Mesothelial cell of epicardium (in vitro differentiated cells): ENCODE measurements at places on chromosomes 7 and 10.
A peak's percentile ranks its signal among the peaks of the same experiment; 100 is the strongest.

- no peak overlapping the region for H3K27ac ChIP-seq
- no peaks in the 10 kb centered on the region for H3K27me3 ChIP-seq
- peaks cover 7% of the 10 kb centered on the region for H3K36me3 ChIP-seq
- H3K4me1 ChIP-seq, result peaks cover 6% of the 10 kb centered on the region
- H3K4me3 ChIP-seq, result no peak overlapping the region
- no peak for DNase-seq
Measured at GRCh38 chr10:59206204-59206720, 29.8 kb downstream of the PHYHIPL start.

DNA sequence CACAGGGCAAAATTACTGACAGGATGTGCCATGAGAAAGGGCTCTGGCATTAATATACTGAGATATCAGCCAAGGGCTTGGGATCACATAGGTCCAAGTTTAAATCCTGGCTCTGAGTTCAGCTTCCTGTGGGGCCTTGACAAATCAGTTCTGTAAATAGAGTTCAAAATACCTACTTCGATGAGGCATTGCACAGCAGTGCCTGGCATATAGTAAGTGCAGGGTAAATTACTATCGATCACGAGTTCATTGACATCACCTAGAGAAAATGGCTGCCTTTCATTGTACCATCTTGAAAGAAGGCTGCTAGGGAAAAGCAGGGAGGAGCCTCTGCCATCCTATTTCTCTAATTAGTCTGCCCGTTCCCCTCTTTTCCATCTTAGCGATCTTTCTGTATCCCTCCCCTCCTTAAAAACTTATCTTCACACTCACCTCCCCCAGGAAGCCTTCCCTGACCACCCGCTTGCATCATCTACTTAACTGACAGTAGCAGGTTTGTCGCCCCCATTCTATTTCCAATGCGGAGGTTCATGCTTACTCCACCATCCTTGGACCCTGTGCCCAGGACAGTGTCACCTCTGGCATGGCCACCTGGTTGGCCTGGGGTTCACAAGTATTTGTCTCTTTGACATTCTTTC, 124.5 kb downstream of the C10orf105 start:
- H3K4me1 ChIP-seq, result peaks cover 11% of the 10 kb centered on the region
- DNase-seq, result no peak
- H3K27ac ChIP-seq, result no peak overlapping the region
- H3K27me3 ChIP-seq, result peaks cover 22% of the 10 kb centered on the region
- no peaks in the 10 kb centered on the region for H3K36me3 ChIP-seq

DNA sequence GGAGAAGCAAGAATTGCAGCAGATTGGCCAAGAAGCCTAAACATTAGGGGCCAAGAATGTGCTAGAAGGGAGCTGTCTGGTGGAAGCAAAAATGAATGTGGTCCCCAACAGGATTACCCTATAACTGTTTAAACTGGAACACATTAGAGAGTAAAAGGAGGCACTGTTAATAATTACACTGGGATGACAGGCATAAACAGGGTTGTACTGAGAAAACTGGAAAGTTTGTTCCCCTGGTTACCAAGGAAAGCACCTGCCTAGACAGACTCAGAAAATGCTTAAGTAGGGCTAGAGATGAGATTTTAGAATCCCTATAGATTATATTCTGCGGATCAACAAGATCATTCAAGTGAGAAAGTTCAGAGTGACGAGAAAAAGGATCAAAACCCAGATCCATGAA, 100.8 kb downstream of the CTTNBP2 start:
- peaks cover 12% of the 10 kb centered on the region for H3K4me1 ChIP-seq
- peaks cover 2% of the 10 kb centered on the region for H3K36me3 ChIP-seq
- no peak overlapping the region for H3K27ac ChIP-seq
- H3K27me3 ChIP-seq, result peaks cover 6% of the 10 kb centered on the region
- no peak for DNase-seq

- no peaks in the 10 kb centered on the region for H3K27me3 ChIP-seq
- H3K36me3 ChIP-seq, result peaks cover 10% of the 10 kb centered on the region
- H3K4me3 ChIP-seq, result no peak overlapping the region
- H3K4me1 ChIP-seq, result peaks cover 16% of the 10 kb centered on the region
Measured at GRCh38 chr10:77539147-77539935, 98.3 kb downstream of the KCNMA1 start.

- DNase-seq, result no peak
- peaks cover 10% of the 10 kb centered on the region for H3K27me3 ChIP-seq
- peak overlapping the region; percentile 93 for H3K27ac ChIP-seq
- H3K4me1 ChIP-seq, result peaks cover 32% of the 10 kb centered on the region
- H3K4me3 ChIP-seq, result peak overlapping the region; percentile 72
Measured at GRCh38 chr10:13346283-13347042, 1.6 kb downstream of the SEPHS1 start.

DNA sequence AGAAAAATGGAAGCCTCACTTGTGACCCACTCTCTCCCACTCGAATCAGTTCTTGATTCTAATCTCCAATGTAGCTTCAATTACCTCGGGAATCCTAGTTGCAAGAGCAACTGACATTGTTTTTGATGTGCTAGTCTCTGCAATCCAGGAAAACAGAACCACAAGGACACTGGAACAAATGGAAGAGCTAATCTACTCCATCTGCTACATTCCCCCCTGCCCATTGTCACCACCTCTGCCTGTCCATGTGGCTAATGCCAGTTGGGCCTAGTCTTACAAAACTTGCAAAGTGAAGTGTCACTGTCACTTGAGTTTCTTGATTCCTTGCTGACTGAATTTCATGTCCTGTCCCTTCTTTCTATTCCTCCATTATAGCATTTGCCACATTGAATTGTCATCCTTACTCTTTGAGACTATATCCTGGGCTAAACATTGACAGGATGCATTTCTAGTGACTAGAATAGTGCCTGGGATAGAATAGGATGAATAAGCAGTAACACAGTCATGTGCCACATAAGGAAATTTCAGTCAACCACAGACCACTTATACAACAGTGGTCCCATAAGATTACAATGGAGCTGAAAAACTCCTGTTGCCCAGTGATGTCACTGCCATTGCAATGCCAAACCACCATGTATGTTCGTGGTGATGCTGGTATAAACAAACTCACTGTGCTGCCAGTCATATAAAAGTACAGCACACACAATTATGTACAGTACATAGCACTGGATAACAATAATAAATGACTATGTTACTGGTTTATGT, 13.5 kb downstream of the GCC1 start:
- no peak overlapping the region for H3K4me3 ChIP-seq
- H3K27me3 ChIP-seq, result no peaks in the 10 kb centered on the region

DNA sequence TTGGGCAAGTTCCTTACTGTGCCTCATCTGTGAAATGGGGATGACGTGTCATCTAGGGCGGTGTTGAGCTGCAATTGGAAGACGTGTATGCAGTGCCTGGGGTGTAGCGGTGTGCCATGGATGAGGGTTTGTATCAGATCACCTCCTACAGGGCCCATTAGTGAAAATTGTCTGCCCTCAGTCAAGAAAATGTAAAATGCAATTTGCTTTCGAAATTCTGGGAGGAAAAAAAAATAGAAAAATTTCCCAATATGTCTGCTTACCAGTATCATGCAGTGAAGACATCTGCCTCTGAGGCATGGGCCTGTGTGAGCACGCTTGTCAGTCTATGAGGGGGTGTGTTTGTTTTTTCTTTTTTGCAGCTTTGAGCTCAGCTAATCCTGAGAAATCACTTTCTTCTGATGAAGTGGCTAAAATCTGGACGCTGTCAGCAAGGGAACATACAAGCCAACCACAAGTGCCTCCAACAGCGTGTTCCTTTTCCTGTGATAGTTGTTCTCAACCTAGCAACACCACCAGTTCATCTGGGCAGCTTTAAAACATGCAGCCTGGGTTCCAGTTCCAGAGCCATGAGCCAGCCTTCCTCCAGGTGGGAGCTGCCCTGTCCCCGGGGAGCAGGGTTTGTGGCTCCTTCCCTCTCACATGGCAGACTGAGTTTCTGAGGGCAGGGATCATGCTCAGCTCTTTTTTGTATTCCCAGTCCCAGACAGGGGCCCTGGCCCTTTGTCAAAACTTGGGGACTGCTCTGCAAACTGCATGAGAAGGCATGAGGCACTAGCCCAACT, 10.3 kb downstream of the FAM241B start:
- no peak overlapping the region for H3K27ac ChIP-seq
- peaks cover 8% of the 10 kb centered on the region for H3K27me3 ChIP-seq
- H3K4me1 ChIP-seq, result peaks cover 10% of the 10 kb centered on the region
- no peak for DNase-seq
- no peak overlapping the region for H3K4me3 ChIP-seq

GRCh38 chr10:3948843-3949242, 163.8 kb upstream of the KLF6 start:
- H3K4me1 ChIP-seq, result peaks cover 12% of the 10 kb centered on the region
- no peaks in the 10 kb centered on the region for H3K36me3 ChIP-seq
- H3K27ac ChIP-seq, result no peak overlapping the region
- no peak overlapping the region for H3K4me3 ChIP-seq
- no peak for DNase-seq

- no peaks in the 10 kb centered on the region for H3K36me3 ChIP-seq
- peak; percentile 55 for DNase-seq
- H3K4me1 ChIP-seq, result peaks cover 44% of the 10 kb centered on the region
- H3K4me3 ChIP-seq, result no peak overlapping the region
- H3K27me3 ChIP-seq, result no peaks in the 10 kb centered on the region
- peak overlapping the region; percentile 85 for H3K27ac ChIP-seq
Measured at GRCh38 chr10:69866688-69867461, 65.2 kb downstream of the COL13A1 start.
